ENCODE measurements at places on chromosomes 6 and 20.
A peak's percentile ranks its signal among the peaks of the same experiment; 100 is the strongest.

DNA sequence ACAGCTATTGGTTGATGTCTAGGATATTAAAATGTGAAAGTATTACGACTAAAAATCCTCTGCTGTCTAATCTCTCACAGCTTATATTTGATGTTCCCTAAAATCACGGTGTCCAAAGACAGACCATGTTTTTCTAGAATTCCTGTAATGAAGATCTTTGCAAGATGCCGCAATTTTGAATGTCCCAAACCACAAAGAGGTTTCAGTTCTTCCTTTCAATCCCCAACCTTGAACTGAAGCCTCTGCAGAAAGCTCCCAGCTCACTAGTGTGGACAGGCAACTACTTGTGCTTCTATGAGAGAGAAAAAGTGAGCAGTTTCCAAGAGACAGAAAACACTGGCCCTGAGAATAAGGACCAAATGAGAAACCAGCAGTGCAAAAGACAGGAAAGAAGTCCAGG lies 370.1 kb downstream of the FOXA2 start:
- no peak for DNase-seq

DNA sequence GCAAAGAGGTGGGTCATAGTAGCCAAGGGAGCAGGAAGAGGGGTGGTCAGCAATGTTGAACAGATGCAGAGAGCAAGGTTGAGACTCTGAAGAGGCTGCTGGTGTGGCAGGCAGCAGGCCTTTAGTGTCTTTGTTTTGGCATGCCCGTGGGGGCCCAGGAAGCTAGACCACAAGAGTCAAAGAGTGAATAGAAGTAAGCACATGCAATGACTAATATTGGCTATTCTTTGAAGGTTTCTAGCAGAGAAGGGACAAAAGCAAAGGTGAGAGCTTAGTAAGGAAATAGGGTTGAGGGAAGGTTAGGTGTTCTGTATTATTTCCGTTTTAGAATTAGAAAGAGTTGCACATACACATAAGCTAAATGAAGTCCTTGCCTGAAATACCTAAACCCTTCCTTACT lies 18.8 kb downstream of the TDRD6 start:
- no peak for DNase-seq

- no peak for DNase-seq
Measured at GRCh38 chr6:1747003-1747402, 137.3 kb downstream of the FOXC1 start.

GRCh38 chr6:163830641-163831040 lies 416.1 kb downstream of the QKI start:
- no peak for DNase-seq

GRCh38 chr20:57657535-57658446 lies 37.6 kb upstream of the ZBP1 start:
- DNase-seq: no peak

GRCh38 chr20:10330071-10330470 lies 104.0 kb downstream of the MKKS start:
- no peak for DNase-seq

DNA sequence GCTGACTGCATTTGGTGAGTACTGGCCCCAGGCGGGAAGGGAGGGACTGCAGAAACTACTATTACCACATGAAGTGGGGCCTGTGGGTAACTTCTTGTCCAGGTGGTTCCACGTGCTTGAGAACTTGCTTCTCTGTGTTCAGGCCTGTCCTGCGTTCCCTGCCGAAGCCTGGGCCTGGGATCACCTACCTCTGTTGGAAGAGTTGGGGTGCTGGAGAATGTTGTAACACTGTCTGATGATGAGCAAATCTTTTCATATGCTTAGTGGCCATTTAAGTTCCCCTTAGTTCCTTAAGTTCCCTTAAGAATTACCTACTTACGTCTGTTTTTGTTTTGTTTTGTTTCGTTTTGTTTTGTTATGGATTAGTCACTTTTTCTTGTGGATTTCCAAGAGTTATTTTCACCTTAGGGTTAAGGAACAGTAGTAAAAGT lies 154.4 kb downstream of the DTNBP1 start:
- DNase-seq: no peak

GRCh38 chr6:157982563-157983405 lies 1.1 kb downstream of the SYNJ2 start:
- DNase-seq: no peak

GRCh38 chr20:56360133-56360907 lies 1.5 kb downstream of the FAM210B start:
- DNase-seq: peak; percentile 31

- DNase-seq: no peak
Measured at GRCh38 chr6:55034752-55035151, 139.6 kb upstream of the HCRTR2 start.

- DNase-seq: no peak
Measured at GRCh38 chr20:11502061-11502460, 415.6 kb upstream of the BTBD3 start.

DNA sequence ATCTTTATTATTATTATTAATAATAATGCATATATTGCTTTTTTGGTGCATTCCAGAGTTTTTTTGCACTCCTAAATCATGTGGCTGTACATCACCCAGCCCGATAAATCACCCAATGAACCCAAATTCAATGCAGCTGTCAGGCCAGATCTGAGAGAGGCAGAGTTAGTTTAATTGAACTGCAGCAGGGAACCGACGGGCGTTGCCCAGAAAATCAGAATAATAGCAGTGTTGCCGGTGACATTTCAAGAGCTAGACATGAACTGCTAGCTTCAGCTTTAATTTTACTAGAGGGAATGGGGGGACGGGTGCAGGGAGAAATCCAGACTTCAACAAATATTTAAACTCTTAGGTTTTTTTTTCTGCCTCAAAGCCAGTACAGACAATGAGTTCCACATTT lies 135.0 kb downstream of the CLIC5 start:
- no peak for DNase-seq

DNA sequence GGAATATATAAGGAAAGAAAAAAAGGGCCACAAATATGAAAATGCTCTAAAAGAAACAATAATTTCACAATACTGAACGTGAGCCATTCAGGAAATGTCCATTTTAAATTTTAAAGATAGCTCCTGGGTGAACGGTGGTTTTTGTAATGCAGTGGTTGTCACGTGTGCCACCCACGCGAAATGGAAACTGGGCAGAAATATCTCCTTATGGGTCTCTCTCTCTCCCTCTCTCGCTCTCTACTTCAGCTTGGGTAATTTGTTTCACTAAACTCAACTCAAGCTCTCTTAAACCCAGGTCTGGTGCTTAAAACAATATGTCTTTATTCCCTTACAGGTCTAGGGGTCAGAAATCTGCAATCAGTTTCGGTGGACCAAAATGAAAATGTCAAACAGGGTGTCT lies 150.8 kb downstream of the OR2B2 start:
- no peak for DNase-seq

GRCh38 chr6:137170266-137171052 lies 3.0 kb downstream of the IL22RA2 start:
- DNase-seq: no peak

DNA sequence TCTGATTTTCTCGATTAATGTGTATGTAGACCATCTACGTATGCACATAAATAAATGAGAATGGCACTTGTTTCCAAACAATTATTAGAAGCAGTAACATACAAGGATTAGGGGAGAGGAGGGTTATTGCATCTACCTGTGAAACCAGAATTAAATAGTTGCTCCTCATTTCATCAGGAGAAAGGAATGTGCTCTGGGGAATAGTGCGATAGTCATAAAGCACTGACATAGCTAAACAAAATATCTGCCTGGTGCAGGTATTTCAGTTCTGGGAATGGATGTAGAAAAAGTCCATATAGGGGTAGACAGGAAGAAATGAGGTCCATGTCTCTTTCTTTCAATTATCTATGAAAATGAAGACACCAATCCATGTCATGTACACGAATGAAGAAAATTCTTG lies 1.6 kb upstream of the ID4 start:
- DNase-seq: no peak

GRCh38 chr6:84681693-84682326 lies 82.6 kb downstream of the TBX18 start:
- DNase-seq: peak; percentile 2

- no peak for DNase-seq
Measured at GRCh38 chr6:129590408-129591022, 119.5 kb downstream of the ARHGAP18 start.

DNA sequence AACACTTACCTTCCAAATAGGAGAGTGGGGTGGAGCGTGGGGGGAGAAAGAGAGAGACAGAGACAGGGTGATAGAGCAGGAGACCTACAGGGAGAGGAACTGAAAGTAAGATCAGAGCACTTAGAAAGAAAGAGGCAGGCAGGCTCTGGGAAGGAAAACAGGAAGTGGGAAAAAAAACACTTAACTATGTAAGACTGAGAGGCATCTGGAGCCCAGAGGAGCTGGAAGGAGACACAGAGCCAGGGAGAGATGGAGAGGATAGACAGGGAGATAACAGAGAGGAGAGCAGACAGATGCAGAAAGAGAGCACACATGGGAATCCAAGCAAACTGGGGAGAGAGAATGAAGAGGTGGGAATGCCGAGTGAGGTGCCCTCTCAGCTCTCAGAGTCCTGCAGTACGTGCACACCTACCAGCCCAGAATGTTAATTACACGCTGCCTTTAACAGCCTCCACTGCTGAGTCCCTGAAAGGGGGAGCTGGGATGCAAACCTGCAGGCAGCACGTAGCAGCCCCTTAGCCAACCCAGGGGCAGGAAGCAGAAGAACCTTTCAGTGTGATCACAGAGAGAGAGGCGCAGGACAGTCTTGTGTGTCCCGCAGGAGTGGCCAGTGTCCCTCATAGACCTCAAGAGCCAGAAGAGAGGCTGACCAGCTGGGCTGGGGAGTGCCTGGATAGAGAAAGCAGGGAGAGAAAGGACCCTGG lies 132.7 kb upstream of the LRFN2 start:
- DNase-seq: peak; percentile 88

DNA sequence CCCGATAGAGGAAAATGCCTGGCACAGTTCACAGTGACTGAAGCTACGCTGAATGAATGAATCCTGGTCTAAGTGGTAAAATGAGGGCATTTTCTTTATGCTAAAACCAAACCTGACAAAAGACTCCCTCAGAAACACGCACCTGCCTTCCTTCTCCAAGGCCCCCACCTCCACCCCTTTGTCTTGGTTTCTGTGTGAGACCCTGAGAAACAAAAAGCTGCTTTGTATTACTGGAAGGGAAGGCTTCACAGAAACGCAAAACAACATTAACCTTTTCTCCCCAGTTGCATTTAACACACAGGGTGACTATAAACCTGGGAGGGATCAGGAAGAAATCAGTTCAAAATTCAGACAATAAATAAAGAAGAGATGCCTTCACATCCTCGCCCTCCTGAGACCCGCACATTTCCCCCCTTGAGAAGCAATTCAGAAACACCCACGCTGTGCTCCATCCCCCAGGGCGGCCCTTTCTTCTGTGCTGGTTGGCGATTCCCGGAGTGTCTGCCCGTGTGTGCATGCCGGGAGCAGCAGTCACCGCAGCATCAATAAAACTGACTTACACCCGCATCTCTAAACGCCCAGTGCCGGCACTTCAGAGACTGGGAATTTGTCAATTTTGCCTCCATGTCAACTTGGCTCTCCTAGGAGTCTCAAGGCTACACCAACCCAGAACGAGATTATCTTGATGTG lies 67.2 kb upstream of the TRAF3IP2 start:
- no peak for DNase-seq

- no peak for DNase-seq
Measured at GRCh38 chr6:132443206-132443605, 41.9 kb upstream of the MOXD1 start.

- no peak for DNase-seq
Measured at GRCh38 chr6:138030872-138031271, 76.3 kb downstream of the PERP start.

GRCh38 chr20:32278199-32278643 lies 770 bp downstream of the KIF3B start:
- DNase-seq: no peak

- no peak for DNase-seq
Measured at GRCh38 chr6:28929887-28930620, 6.3 kb upstream of the TRIM27 start.

DNA sequence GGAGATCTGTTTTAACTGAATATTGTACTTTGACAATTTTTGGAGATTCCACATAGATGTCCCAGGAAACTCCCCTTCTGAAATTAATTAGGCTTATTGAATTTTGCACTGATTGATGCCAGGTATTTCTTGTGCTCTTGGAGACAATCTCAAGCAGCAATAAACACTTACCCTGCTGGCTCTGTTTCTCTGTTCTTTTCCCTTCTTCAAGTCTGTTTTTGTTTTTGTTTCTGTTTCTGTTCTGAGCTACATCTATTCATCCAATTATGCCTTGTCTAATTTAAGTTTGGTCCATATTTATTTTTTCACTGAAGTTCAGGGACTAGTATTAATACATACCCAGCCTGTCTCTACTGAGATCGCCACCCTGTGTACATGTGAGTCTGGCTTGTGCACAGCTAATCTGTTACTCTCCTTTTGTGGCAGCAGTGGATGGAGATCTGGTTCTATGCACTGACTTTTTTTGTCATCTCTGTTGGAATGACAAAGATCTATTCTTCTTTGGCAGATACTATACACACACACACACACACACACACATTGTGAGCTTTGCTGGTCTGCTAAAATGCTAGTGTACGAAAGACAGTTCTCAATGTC lies 51.9 kb downstream of the IL22RA2 start:
- DNase-seq: peak; percentile 26

DNA sequence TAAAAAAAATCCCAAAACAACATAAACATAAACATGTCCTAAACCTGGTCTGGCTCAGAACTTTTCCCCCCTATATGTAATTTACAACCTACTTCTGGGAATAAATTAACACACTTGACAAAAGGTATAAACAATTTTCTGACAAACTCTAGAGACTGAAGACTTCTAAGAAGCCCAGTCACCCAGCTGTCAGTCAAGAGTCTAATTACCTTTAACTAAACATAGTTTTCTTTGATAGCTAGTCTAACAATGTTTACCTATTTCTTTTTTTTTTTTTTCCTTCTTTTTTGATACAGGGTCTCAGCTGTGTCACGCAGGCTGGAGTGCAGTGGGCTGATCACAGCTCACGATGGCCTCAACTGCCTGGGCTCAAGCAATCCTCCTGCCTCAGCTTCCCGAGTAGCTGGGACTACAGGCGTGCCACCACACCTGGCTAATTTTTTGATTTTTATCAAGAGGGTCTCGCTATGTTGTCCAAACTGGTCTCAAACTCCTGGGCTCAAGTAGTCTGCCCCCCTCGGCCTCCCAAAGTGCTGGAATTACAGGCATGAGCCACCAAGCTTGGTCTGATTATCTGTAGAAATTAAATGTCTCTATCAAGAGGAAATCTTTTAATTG lies 932 bp upstream of the UBR2 start:
- DNase-seq: no peak

DNA sequence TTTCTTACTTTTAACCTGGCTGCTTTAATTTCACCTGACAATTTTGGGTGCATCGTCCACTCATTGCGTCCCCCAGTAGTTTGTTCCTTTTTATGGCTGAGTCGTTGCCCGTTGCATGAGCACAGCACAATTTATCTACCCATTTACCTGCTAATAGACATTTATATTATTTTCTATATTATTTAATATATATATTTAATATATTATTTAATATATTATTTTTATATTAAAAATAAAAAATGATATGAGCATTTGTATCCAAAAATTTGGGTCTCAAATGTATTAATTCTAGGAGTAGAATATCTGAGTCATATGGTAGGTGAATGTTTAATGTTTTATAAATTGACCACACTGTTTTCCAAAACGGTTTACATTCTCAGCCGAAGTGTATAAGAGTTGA lies 300.2 kb downstream of the THBS2 start:
- DNase-seq: no peak

Data from SK-N-DZ (cell line).